ENCODE measurements at places on chromosomes 1 and 21.
A peak's percentile ranks its signal among the peaks of the same experiment; 100 is the strongest.

DNA sequence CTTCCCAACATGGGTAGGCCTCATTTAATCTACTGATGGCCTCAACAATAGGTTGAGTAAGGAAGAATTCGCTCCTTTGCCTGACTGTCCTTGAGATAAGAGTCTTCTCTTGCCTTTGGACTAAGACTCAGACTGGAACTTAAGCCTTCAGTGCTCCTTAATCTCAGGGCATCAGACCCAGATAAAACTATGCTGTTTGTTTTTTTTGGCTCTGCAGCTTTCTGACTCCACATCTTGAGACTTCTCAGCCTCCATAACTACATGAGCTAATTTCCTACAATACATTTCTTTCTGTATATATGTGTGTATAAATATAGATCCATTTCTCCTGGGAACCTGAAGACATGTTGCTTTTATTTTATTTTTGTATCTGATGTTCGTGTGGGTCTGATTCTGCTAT, 1470.7 kb upstream of the PRMT6 start:
- no peak for DNase-seq

- DNase-seq = no peak
Measured at GRCh38 chr1:206955476-206956451, 9.5 kb upstream of the PIGR start.

DNA sequence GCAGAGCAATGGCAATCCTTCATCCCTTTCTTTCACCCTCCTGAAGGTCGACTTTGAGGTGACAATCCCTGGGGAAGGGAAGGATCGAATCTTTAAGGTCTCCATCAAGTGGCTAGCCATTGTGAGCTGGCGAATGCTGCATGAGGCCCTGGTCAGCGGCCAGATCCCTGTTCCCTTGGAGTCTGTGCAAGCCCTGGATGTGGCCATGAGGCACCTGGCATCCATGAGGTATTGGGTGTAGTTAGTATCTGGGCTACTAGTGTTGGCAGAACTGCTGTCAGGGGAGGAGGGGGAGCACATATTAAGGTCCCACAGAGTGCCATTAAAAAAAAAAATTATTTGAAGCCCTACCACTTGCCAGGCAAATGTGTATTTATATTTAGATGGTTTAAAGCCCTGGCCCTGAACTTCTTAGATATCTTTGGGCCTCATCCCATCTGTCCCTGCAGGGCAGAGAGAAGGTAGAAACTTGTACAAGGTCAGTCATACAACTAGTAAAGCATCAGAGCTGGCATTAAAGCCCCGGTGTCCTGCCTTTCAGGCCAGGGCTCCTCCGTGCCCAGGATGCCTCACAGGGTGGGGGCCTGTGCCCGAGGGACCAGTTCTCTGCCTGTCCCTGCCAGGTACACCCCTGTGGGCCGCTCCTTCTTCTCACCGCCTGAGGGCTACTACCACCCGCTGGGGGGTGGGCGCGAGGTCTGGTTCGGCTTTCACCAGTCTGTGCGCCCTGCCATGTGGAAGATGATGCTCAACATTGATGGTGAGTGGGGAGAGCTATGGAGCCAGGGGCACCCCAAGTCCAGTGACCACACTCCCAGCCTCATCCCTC, 10.3 kb downstream of the AGO1 start:
- no peak for DNase-seq

DNA sequence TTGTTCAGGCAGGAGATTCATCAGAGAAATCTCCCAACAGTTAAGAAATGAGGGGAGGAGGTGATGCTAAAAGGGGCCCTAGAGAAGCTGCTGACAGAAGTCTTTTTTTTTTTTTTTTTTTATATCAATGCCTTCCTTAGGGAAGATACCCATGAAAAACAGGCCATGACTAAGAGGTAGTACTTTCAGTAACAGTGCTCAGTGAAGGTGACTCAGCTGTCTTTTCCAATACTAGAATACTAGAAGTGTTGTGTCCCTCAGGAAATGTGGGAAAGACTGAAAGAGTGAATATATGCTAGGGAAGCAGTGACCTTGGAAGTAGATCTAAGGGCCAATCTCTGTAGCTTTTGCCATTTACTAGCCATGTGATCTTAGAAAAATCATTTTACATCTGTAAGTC, 52.4 kb upstream of the SLFNL1 start:
- no peak for DNase-seq

GRCh38 chr1:239011382-239011781, 375.0 kb upstream of the CHRM3 start:
- no peak for DNase-seq

GRCh38 chr1:165328136-165328535, 28.4 kb downstream of the LMX1A start:
- DNase-seq = no peak

- DNase-seq = peak; percentile 86
Measured at GRCh38 chr1:156160743-156161171, 7.4 kb downstream of the SEMA4A start.

- DNase-seq = no peak
Measured at GRCh38 chr1:201493757-201494617, 12.9 kb downstream of the CSRP1 start.

DNA sequence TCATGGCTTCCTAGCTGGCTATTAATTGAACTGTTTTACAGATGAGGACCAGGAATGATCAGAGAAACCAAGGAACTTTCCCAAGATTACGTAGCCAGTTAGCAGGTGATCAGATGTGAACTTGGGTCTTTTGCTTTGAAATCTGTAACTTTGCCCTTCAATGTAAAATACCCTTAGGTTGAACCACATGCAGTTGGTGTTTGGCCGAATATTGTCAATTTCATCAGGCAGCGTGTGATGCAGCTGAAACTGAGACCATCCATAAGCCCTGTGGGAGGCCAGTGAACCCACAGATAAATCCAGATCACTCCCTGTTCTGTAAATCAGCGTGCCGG, 150.8 kb downstream of the ETS2 start:
- no peak for DNase-seq

DNA sequence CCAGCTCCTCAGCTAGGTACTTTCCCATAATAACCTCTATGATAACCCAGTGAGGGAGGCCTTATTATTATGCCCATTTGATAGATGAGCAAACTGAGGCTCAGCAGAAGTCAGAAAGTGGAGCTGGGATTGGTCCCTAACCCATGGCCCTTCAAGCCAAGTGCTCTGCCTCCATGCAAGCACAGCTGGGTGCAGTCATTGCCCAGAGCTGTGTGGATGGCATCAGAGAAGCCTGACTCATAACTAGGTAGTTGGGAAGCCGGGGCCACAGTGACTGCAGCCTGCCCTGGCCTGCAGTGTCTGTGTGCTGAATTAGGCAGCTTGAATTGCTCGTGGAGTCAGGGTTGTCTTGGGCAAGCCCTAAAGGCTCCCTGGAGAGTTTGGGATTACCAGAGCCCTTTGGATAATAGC, 89.9 kb upstream of the SLC2A1 start:
- DNase-seq = peak; percentile 47

DNA sequence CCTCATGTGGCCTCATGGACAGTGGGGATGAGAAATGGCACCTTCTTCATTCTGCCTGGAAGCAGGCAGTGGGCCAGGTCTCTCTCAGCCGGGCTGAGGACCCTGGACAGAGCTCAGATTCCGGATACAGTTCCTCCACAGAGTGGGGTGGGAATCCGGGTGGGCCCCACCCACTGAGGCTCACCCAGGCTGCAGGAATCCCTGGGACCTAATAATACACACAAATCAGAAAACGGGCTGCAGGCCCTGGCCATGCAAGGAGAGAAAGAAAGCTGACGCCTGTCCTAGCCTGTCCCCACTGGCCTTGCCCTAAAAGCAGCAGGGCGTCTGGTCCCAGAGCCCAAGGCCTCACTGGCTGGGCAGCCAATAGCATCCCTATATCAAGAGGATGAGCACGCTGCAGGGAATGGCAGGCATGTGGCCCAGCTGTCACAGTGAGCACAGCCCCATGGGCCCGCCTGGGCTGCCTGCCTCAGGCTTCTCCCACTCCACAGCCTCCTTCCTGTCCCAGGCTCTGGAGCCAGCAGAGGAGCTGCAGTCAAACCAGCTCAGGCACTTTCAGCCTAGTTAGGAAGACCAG, 25.3 kb downstream of the ACTA1 start:
- DNase-seq = peak; percentile 66

DNA sequence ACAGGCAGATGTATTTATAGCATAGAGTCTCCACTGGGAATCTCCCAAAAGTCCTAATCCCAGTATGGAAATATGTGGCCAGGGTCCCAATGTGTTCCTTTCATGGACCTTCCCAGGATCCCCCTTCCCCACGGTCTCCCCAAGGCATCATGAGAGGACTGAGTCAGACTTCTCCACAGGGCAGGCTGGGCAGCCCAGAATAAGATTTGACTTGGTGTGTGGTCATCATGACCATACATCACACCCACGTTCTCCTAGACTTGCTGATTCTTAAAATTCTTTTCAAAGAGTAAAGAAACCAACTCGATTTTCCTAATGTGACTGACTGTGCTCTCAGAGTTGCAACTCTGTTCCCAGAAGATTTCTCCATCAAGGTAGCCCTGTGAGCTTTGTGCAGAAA, 93.9 kb upstream of the CD34 start:
- DNase-seq = no peak

GRCh38 chr21:46250146-46250725, 21.7 kb upstream of the LSS start:
- DNase-seq = no peak

Measured in SK-N-DZ (cell line).